ENCODE measurements at places on chromosomes 1 and 21.

- no peak for DNase-seq
Observed at GRCh38 chr1:50986653-50987052, 16.6 kb downstream of the CDKN2C start.

- DNase-seq: no peak
Observed at GRCh38 chr1:89407360-89407759, 43.5 kb downstream of the GBP6 start.

DNA sequence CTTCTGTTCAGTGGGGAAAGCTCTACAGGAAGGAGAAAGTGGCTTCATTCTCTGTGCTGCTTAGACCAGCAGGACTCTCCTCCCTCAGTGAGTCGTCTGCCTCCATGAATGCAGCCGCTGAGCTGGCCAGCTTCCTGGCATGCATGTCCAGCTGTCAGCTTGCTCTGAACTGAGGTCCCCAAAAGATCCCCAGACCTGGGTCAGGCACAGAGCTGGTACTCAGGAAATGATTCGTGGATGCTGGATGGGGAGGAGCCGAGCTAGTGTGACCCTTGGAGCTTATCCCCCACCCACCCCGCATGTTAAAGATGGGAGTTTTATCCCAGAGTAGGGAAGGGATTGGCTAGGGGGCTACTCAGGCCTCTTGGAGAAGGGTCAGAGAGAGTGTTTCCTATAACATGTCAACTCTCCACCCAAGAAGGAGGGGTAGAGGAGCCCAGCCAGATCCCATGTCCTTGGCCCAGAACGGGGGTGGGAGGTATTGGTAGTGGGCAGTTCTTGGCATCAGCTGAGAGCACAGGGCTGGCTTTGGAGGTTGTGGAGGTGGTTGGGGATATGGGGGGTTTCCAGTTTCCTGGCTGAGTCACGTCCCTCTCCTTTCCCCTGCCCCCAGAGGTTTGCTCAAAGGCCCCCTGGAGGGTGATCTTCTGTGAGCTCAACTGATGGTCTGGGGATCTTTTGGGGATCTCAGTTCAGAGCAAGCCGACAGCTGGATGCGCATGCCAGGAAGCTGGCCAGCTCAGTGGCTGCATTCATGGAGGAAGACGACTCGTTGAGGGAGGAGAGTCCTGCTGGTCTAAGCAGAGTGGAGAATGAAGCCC is 110.1 kb downstream of the FOXD2 start:
- DNase-seq: no peak

DNA sequence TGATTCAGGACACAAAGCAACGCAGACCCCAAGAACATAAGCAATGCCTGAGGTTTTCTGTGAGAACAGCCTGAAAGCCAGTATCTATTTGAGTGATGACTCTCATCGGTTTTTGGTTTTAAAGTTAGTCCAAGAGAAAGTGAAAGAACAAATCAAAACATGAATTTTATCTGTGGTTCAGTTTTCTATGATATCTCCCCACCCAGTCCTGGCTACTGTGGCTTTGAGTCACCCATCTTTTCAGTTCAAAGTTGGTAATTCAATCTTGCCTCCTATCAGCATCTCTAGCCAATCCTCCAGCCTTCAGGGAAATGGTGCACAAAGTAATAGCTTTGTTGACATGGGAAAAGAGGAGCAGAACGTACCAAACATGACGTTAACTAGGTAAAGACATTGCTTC is 40.5 kb upstream of the KRTAP19-8 start:
- no peak for DNase-seq

- no peak for DNase-seq
Observed at GRCh38 chr21:45354970-45355369, 50.0 kb upstream of the COL18A1 start.

DNA sequence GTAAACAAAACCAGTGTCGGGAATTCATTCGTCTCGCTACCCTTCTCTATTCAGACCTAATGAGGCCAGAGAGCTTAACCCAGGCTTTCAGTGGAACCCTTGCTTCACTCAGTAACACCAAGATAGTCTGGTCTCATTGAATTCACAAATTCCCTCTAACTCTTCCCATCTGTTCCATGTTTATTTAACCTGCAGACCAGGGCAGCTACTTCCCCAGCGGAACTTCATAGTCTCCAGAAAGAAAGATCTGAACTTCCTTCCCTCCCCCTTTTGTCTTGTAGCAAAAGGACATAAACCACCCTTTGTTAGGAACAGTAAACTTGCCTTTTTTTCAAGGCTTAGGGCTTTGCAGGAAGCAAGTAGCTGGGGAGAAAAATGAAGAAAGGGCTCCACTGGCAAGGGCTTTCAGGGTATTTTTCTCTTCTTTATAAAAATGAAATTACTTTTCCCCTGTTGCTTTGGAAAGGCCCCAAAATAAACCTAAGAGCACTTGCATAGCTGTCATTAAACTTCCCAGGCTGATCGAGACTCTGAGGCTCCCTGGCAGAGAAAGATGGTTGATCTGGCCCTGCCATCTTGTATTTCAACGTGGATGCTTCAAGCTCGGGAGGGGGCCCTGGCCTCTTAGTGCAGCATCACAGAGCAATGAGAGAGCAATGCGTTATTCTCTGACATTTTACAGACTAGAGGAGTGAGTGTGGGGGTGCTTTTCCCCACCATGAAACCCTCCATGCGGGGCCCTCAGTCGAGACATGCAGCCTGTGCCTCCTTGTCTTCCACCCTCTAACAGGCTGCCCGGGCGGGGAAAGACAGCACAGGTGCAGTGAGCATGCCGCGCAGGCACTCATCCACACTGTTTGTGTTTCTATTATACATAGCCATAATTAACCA is 30.0 kb downstream of the MIS18A start:
- DNase-seq: no peak

- no peak for DNase-seq
Observed at GRCh38 chr1:209829716-209830115, 1.9 kb downstream of the UTP25 start.

DNA sequence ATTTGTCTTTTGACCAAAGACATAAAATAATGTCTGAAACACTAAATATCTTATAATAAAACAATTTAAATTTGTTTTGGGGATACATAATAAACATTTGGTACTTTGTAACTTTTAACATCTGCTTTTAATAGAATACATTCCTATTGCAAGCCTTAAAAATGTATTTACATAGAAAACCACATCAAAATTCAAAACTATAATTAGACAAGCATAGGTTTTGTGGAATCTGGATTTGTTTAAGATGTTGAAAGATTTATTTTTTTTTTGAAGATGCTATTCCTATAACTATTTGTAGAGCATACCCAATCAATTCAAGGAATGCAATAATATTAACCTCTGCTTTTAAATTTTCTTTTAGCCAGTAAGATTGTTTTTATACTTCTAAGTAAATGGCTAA is 125.7 kb downstream of the FMN2 start:
- DNase-seq: no peak

- DNase-seq: no peak
Observed at GRCh38 chr1:31943546-31944184, 5.5 kb upstream of the PTP4A2 start.

- DNase-seq: no peak
Observed at GRCh38 chr1:163426505-163427251, 104.9 kb downstream of the NUF2 start.

DNA sequence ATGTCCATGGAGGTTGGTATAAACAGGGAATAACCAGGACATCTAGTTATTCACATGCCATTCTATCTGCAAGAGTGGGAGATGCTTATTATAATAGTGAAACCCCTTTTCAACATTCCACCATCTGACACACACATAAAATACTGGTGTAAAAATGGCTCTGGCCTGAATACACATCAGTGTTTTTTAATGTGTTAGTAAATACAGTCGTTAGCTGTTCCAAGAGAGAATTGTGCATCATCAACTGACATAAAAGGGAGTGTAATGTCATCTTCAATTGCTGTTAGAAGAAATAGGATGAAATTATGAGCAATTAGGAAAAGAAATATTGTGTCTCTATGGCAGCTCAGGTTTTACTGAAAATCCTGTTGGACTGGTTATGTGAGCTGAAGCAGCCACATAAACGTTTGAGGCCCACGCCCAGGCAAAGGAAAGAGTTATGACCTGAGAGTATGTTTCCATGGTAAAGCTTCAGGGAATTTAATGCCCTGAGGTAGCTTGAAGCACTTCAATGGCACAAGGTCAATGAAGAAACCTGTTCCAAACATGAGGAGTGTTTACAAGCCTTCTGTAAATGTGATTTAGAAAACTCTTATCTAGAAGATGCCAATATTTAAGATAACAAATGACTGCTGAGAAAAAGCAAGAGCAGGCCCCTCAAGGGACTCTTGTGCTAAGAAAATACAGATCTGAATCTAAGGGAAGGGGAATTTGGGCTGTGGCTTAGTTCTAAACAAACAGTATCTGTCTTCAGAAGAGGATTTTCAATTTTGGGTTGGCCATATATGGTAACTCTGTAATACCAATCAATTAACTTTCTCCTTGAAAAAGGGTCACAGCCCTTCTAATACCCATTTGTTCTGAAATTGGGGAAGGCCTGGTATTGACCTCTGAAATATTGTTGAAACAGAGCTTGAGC is 384.3 kb downstream of the SEC16B start:
- no peak for DNase-seq

DNA sequence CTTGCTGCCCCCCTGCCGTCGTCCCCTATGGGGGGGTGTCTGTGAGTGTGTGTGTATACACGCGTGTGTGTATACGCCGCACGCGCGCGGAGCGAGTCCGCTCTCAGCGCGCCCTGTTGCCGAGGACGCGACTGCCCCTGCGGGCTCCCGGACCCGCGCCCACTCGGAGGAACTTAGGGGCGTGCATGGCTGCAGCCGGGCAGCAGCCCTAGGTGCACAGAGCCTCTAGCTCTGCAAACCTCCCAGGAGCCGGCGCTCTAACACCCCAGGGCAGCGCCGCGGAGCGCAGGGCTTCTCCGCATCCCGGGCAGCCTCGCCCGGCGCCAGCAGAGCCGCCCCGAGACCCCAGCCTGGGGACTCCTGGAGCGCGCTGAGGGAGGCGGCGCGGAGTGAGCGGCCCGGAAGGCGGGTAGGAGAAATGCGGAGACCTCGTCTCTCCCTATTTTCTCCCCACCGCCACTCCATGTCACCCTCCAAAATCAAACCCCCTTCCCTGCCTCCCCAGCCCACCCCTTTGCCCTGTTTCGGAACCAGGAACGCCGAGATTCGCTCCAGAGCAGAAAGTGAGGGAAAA is 574 bp downstream of the ITPKB start:
- DNase-seq: peak; percentile 41

DNA sequence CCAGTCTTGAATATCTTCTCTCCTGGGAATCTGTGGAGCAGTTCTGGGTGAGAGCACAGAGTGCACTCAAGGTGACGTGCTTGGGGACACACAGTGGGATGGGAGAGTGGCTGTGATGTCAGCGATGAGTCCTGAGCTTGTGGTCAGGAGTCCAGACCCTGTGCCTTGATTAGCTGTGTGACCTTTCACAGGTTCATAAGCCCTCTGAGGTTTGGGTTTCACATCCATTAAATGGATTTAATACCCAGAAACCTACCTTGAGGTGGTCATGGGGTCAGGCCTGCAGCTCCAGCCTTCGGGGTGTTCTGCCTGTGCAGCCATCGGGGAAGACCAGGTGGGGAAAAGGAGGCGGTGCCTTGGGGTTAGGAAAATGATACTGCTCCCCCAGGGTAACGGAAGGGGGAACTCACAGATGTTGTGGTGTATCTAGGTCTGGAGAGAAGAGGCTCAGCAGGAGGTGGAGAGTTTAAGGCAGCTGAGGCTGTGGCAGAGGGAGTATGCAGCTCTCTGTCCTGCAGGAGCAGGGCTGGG is 38.5 kb upstream of the ETV3 start:
- DNase-seq: no peak

- no peak for DNase-seq
Observed at GRCh38 chr1:32100807-32101708, 6.8 kb upstream of the KPNA6 start.

DNA sequence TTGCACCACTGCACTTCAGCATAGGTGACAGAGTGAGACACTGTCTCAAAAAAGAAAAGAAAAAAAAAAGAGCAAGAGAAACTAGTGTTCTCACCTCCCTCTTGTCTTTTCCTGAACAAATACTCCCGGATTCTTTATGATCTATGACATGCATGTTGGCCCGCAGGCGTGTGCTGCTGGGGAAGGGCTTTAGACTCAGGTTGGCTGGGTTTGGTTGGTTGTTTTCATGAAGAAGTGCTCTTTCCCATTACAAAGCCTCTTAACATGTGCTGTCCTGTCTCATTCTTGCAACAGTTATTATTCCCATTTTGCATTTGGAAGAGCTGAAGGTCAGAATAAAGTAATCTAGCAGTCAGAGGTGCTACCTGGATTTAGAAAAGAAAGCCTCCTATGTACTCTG is 79.5 kb downstream of the TRABD2B start:
- DNase-seq: no peak

DNA sequence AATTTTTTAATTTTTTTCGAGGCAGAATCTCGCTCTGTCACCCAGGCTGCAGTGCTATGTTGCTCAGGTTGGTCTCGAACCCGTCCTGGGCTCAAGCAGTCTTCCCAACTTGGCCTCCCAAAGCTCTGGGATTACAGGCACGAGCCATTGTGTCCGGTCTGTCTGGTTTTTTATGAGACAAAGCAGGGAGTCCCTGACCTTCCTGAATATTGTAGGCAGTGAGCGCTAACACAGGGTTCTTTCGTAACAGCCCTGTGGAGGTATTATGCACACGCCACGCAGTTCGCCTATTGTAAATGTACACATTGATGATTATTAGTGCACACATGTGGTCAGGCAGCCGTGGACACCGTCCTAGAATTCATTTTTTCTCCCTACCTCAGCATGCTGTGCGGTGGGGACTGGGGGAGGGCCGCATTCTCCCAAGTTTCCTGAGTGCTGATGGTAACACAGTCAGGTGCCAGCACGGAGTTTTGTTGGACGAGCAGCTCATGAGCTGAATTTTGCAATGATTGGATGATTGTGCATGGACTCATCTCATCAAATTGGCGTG is 19.6 kb downstream of the SPSB1 start:
- no peak for DNase-seq

- DNase-seq: peak; percentile 53
Observed at GRCh38 chr1:153465811-153466636, 5.6 kb upstream of the S100A7 start.

DNA sequence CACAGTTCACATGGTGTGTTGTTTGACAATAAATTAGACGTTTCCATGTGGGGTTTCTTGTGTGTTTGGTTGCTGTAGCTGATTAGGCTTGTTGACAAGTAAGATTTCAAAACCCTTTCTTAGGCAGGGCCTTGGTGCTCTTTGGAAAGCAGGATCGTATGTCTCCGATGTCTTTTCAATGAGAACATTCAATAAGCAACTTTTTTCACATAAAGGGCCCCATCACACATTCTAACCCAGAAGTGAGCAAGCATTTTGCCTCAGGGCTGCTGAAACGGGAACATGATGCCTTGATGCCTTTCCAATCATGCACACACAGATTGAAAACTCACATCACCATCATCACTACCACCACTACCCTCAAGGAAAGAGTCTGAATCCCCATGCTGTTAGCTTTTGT is 33.1 kb downstream of the LPAR3 start:
- DNase-seq: no peak

GRCh38 chr1:155962599-155963211 is 15.6 kb downstream of the ARHGEF2 start:
- no peak for DNase-seq

DNA sequence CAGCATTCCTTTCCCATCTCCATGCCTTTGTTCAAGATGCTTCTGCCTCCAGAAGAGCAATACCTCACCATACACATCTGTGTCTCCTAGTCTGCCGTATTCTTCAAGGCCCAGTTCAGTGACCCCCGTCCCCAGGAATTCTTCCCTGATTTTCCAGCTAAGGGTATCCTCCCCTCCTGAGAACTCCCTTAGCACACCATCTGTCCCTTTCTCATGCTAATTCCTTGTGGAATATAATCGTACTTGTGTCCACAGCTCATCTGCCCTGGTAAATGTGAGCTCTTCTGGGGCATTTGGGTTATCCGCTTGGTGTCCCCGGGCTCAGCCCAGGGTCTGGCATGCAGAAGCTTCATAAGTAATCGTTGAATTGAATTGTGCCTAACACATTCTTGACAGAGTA is 40.9 kb downstream of the BEND5 start:
- no peak for DNase-seq

GRCh38 chr1:211536606-211537005 is 42.4 kb downstream of the SLC30A1 start:
- DNase-seq: no peak
